DMS79 (cell line): ENCODE measurements at places on chromosomes 3 and 15.

DNA sequence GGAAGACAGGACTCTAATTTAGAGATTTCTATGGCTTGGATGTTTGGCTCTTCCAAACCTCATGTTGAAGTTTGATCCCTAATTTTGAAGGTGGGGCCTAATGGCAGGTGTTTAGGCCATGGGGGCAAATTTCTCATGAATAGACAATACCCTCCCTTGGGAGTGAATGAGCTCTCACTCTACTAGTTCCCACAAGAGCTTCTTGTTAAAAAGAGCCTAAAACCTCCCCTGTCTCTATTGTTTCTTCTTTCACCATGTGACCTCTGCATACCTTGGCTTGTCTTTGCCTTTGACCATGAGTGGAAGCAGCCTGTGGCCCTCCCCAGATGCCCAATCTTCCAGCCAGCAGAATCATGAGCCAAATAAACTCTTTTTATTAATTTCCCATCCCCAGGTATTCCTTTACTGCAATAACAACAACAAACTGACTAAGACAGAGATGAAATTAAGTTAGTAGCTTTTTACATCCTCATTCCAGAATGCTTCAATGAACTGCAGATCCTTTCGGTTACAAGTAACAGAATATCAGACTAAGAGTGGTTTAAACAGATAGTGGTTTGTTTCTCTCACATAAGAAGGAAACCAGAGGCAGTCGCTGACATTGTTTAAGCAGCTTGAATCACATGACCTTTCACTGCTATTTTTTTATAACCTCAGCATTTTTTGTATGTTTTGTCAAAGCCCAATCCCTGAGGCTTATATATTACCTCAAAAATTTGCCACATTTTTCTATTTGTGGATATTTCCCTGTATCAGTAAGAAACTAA is 1013.3 kb upstream of the SEMA6D start:
- DNase-seq = no peak

DNA sequence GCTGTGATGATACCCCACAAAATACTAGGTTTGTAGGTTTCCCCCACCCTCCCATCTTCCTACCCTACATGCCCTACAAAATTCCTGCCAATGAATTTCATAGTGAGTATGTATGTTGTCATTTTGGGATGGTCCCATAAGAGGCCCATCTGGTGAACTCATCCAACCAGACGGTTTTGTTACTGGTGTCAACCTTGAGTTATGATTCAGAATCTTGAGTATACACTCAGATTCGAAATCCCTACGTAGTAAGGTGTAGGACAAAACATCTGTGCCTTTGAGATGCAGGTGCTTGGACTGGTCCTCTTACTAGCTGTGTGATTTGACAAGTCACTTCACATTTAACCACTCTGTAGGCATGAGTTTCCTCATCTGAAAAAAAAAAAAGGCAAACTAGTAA is 3.6 kb downstream of the SIAH2 start:
- DNase-seq = no peak

- DNase-seq = no peak
Observed at GRCh38 chr15:100295939-100296565, 45.7 kb downstream of the ADAMTS17 start.

DNA sequence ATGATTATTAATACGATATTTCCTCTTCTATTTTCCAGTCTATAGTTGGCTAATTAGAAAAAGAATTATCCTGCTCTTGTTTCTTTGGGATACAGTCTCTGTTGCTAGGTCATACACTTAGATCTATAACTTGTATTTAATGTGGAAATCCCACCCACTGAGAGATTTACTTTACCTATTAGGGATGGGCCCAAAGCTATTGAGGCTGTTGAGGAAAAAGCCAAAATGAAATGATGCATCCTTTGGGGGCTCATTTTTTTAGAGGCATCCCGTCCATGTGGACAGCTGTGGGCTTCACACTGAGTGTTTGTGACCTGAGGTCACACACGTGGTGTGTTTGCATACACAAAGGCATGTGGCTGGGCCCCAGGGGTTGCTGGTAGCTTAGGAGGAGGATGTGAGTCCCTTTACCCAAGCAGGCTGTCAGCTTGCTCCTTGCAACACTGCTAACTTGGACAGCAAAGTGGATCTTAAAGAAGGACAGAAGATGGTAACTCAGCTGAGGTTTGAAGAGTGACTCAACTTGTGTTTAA is 477.4 kb downstream of the AGBL1 start:
- no peak for DNase-seq

GRCh38 chr3:51099794-51100535 is 285.1 kb upstream of the MANF start:
- DNase-seq = no peak

DNA sequence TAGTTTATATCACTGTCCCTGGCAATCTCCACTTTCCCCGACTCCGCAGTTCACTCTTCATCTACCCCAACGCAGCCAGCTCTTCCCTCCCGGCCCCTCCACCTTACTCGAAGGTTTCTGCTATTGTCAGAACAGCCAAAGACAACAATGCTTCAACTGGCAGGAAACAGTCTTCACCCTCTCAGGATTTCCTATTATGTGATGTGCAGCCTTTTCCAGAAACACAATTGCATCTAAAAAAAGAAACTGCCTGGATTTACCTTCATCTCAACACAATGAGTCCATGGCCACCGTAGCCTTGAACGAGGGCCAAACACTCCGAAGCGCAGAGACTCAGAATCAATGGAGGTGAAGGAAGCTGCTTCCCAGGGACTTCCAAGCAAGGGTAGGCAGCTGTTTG is 182.1 kb upstream of the TSC22D2 start:
- no peak for DNase-seq

DNA sequence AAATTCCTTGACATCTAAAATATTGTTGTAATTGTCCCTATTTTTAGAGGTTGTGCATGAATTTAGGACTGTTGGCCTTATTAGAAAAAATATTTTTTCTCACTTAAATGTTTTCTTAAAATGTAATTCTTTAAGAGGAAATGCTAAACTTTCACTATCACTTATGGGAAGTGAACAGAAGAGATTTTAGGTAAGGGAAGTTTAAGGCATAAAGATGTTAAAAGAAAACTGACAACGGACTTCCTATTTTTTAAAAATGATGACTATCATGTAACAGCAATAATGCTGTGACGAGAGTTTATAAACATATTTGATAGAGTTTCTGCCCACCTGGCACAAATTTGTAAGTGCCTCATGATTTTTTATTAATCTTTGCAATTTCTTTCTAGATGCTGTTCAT is 3.1 kb downstream of the C3orf38 start:
- no peak for DNase-seq

DNA sequence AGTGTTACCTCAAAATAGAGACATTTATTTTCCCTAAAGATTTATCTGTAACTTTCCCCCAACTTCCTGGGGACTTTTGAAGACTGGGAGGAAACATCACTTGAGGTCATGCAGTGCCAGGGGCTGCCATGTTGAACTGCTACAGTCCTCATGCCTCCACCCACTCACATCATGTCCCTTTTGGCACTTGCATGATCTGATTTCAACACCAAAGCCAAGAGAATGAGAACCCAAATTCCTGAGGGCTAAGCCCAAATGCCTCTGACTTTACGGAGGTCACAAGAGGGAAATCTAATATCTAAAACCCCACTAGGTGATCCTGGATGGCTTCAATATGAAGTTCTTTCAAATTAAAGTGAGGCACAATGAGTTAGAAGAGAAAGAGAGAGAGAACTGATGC is 213.1 kb downstream of the NTRK3 start:
- no peak for DNase-seq

GRCh38 chr3:33331414-33331813 is 54.2 kb downstream of the FBXL2 start:
- DNase-seq = no peak

GRCh38 chr15:31461911-31462480 is 135.4 kb downstream of the KLF13 start:
- no peak for DNase-seq

DNA sequence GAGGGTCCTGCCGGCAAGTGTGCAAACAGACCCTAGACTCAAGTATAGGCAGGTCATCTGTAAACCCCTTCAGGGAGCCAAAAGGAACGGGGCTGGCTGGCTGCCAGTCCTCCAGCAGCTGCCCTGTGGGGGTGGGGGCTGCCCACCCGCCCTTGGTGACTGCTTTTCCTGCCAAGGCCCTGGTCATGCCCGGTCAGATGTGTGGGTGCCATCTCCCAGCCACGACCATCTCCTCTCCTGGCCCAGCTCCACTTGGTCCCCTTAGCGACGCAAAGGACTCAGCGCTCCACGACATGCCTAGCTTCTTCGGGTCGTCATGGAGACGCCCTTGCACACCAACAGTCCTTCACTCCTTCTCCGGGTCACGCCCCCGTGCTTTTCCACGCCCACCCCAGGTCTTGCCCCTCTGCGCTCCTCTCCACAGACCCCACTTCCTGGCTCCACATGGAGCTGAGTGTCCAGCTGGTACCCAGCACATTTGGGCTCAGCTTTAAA is 2.4 kb downstream of the MUC4 start:
- peak; percentile 83 for DNase-seq

DNA sequence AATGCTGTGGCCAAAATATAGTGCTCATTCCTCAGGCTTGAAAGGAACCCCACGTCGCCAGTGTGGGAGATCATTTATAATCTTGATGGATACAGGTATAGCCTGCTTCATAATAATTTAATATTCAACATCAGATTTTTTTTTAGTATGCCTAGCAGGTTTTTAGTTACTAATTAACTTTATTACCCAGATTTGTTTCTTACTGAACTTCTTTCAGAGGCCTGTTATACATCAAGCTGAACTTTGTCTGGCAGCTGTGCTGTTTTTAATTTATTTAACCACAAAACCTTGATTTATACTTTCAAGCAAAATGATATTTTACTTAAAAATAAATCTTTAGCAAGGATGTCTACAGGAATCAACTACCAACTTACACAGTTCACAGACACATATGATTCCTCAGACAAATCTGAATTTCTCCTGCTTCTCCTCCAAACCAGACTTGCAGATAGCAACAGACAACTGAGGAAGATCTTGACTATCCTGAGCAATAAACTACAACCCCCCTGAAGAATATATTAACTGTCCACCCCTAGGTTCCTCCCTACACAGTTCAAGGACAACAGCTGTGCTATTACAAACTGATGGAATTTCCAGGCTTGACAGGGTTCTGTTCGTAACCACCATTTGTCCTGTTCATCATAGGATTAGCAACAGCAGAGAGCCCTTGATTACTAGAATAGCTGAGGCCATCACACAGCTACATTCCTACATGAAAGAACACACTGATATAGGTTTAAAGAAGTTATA is 610 bp downstream of the MAP4 start:
- DNase-seq = no peak

GRCh38 chr3:55272031-55272645 is 215.0 kb downstream of the WNT5A start:
- DNase-seq = no peak

DNA sequence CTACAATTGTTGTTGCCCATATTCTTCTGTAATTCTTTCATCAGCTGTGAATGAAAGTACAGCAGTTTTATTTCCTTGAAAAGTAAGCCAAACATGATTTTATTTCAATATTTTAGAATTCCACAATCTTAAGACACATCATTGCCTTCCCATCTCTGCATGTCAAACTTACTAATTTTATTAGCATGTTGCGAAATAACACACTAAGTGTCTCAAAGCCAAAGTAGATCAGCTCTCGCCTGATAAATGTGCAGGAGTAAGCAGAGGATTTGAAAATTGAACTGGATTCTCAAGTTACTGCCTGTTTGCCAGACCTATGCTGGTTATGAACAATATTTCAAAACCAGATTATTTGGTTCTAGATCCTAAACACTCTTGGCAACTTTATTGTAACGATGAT is 25.7 kb downstream of the TGFBR2 start:
- no peak for DNase-seq

GRCh38 chr3:128605091-128606046 is 45.2 kb downstream of the RPN1 start:
- no peak for DNase-seq

DNA sequence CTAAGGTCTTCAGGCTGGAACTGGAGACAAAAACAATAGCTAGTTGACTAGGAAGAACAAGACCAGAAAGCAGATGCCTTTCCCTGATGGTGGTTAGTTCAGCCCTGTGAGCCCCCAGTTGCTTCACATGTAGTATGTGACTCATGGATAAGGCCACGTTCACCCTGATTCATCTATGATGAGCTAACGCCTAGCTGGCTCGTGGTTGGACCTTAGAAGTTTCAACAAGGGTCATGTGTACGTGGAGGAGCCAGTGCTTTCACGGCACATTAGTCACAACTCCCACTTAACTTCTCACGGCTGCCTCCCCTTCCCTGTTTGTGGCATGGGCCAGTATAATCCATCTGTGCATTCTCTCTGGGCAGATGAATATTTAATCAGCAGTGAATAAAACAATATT is 20.6 kb downstream of the COL8A1 start:
- DNase-seq = no peak

DNA sequence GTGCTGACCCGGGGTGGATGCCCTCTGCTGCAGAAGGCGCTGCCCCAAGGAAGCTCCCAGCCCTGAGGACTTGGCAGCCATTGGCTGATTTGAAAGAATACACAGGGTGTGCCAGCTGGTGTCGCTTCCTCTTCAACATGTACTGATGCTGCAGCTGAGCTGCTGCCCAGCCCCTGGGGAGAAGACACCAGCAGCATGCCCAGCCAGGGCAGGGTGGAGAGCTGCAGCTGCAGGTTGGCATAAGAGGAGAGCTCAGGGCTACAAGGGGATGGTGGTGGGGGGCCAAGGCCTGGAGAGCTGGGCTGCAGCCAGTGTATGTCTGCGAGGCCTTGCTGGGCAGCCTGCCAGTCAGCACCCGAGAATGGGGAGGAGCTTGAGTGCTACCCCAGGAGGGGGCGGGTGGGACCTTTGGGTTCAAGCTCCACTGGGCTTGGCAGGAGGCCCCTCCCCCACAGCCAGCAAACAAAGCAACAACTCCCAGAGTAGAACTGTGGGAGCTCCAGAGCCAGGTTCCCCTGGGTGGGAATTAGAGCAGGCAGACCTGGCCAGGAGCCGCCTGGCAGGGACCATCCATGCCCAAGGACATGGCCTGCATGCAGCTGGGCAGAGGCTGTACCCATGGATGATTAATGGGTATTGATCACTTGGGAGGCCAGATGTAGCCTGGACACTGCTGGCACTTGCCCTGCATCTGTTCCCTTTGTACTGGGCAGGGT is 9.2 kb upstream of the SEMA4B start:
- DNase-seq = peak; percentile 88

GRCh38 chr3:50147861-50148260 is 7.3 kb upstream of the SEMA3F start:
- no peak for DNase-seq

GRCh38 chr3:64213224-64213878 is 11.9 kb downstream of the PRICKLE2 start:
- DNase-seq = no peak

GRCh38 chr3:7254251-7254650 is 393.3 kb downstream of the GRM7 start:
- no peak for DNase-seq

DNA sequence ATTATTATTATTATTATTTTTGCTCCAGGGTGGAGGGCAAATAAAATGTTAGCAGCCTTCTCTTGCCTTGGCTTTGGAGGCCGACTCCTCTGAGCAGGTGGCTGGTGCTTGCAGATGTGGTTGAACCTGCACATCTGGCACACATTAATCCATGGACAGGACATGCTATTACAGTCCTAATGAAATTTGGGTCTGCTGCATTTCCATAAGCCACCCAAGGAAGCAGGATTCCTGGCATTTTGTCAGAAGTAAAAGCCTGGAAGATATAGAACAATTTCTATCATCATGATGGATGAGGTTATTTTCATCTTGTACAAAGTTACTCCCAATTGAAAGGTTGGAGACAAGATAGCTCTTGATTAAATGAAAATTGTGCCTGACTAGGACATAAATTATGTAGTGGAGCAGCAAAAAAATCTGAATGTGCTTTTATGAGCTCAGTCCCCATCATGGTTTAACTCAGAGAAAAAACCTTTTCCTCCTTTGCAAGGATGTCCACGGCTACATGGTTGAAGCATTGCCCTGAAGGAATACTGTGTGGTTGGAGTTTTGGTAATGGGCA is 130.9 kb upstream of the RGMA start:
- DNase-seq = no peak
